ENCODE measurements at places on chromosomes 6 and 20.
A peak's percentile ranks its signal among the peaks of the same experiment; 100 is the strongest.

- peak; percentile 58 for DNase-seq
Measured at GRCh38 chr6:125154118-125154760, 666 bp downstream of the TPD52L1 start.

DNA sequence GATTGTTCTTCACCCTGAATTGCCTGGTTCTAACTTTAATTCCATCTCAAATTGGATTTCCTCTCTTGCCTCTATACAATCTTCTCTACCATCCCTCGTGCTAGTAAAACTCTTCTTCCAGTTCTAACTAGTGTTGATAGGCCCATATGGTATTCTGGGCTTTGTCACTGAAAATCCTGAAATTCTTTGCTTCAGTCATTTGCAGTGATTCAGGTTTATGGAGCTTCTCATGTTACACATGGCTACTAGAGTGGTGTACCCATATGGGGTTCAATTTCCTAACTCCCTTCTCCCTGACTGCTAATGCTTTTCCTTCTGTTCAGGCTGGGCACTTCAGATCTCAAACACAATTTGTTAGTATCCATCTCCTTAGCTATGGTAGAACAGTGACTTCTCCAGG is 956.6 kb downstream of the KIF16B start:
- DNase-seq = no peak

GRCh38 chr6:91392951-91393350 is 806.1 kb upstream of the MAP3K7 start:
- no peak for DNase-seq

GRCh38 chr6:34671367-34671766 is 25.2 kb downstream of the ILRUN start:
- DNase-seq = no peak

DNA sequence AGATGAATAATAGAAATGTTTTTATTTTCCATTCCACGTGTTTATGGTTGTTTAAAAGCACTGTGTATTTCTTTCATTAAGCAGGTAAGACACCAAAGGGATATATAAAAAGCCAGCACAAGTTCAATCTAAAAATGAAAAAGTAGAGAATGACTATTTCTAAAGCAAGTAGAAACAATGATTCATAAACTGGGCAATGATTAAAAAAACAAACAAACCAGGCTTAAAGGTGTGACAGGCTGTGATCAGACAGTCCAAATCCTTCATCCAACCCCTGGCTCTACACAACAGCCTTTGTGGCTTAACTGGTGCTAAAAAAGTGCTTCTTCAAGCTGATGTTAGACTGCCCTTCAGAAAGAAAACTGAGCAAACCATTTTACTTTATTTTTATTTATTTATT is 45.7 kb upstream of the TSHZ2 start:
- no peak for DNase-seq

DNA sequence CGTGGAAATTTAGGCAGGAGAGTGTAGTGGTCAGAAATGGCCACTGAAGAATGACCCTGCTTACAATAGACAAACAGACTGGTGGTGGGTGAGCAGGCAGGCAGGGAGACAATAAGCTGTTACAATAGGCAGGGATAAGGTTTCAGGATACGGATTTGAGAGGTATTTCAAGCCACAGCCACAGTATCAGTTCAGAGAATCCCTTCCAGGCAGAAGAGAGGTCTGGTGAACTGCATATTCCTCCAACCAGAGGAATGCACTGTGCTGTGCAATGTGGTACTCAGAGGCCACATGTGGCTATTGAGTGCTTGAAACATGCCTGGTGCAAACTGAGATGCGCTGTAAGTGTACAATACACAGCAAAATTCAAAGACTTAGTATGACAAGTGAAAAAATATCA is 20.6 kb downstream of the RMND1 start:
- DNase-seq = no peak

DNA sequence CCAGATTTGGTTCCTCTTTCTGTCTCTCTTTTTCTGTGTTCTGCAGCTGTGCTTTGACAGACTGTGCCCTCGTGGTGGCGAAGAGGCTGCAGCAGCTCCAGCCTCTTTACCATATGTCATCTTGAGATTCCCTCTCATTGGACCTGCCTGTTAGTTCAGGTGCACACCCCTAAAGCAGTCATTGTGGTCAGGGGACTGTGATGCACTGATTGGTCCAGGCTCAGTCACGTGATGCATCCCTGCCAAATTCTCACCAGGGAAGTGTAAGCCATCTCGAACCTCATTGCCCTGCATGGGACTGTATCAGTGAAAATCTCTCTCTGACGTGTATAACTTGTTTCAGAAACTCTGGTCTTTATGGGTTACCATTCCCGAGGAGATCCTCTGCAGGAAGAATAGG is 160.3 kb downstream of the EYA2 start:
- DNase-seq = no peak

DNA sequence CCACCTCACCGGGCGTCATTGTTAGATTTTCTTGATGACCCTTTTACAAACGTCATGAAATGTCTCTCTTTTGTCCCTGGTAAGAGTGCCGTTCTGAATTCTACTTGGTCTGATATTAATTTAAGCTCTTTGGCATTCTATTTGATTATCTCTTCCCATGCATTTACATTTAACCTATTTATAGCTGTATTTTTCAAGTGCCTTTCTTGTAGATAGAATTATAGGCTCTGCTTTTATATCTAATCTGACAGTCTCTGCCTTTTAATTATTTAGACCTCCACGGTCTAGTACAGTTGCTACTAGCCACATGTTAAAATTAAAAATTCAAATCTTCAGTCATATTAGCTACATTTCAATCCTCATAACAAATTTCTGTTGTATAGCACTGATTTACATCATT is 12.6 kb downstream of the RAB22A start:
- DNase-seq = no peak

DNA sequence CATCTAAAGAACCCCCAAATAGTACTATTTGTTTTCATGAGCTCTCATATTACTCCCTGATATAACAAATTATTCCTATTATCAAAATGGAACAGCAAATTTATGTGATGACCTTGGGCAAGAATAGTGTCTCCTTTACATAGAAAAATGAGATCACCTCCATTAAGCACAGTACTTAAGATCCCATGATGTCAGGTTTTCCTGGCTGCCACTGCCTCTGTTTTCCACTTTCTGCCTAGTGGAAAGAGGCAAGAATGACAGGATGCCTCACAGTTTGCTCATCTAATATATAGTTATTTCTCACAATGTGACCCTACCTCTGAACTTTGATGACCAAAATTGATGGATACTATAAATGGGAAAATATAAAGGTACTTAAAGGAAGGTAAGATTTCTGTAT is 260.1 kb upstream of the SGK1 start:
- DNase-seq = no peak

- DNase-seq = no peak
Measured at GRCh38 chr6:8481727-8482126, 46.4 kb upstream of the SLC35B3 start.

Data from heart left ventricle (tissue), 16 donors.